ENCODE measurements at places on chromosomes 4 and X. TPM values are rescaled to one million over a fixed set of nuclear protein-coding genes. Genes with fewer than 3 reads are reported as not detected.

The INTU gene
- total RNA-seq: 53.5 TPM

The SCARB2 gene
- 267 TPM for total RNA-seq

The GAB3 gene
- total RNA-seq: 0.94 TPM

The CSAG1 gene
- total RNA-seq: not detected

The SMIM31 gene
- not detected for total RNA-seq

The ZNF595 gene
- 57.9 TPM for total RNA-seq

The USP51 gene
- 4.7 TPM for total RNA-seq

The IRS4 gene
- 0.63 TPM for total RNA-seq

The IL2 gene
- not detected for total RNA-seq

The ITM2A gene
- 39.1 TPM for total RNA-seq

The USP17L18 gene
- total RNA-seq: not detected

The TRIM2 gene
- total RNA-seq: 900 TPM

The HEPH gene
- 4.7 TPM for total RNA-seq

The LRIT3 gene
- 0.31 TPM for total RNA-seq

The KIAA0232 gene
- 64.8 TPM for total RNA-seq

The CT45A5 gene
- total RNA-seq: not detected

The FRMD7 gene
- total RNA-seq: not detected

The GPC4 gene
- 4.4 TPM for total RNA-seq

The PARM1 gene
- 7.5 TPM for total RNA-seq

The CEP44 gene
- total RNA-seq: 33.8 TPM

The CHIC2 gene
- 40.7 TPM for total RNA-seq

The UGT2A3 gene
- not detected for total RNA-seq

The CYBB gene
- 6.6 TPM for total RNA-seq

The AMER1 gene
- total RNA-seq: 14.4 TPM

The ATOH1 gene
- total RNA-seq: not detected

The POU4F2 gene
- total RNA-seq: not detected

The AADAT gene
- 32.9 TPM for total RNA-seq

The MGARP gene
- total RNA-seq: 0.94 TPM

The CFAP47 gene
- total RNA-seq: 5.6 TPM

The MAGEA4 gene
- not detected for total RNA-seq

The PSAPL1 gene
- not detected for total RNA-seq

The SPANXN3 gene
- not detected for total RNA-seq

The ARMCX4 gene
- 32.9 TPM for total RNA-seq

The ABLIM2 gene
- total RNA-seq: 22.2 TPM

The SERPINA7 gene
- total RNA-seq: not detected

The SOX3 gene
- total RNA-seq: 4.7 TPM

The LNX1 gene
- 54.1 TPM for total RNA-seq

The ERCC6L gene
- 0.94 TPM for total RNA-seq

The IL15 gene
- total RNA-seq: 0.94 TPM

The MAGEA12 gene
- not detected for total RNA-seq

The YY2 gene
- 4.4 TPM for total RNA-seq

The SPANXB1 gene
- not detected for total RNA-seq

The EREG gene
- not detected for total RNA-seq

The ANXA3 gene
- 2.5 TPM for total RNA-seq

The AMELX gene
- total RNA-seq: not detected

The GYG2 gene
- total RNA-seq: 5.6 TPM

The RNF128 gene
- total RNA-seq: 1.3 TPM

The TMEM164 gene
- total RNA-seq: 53.5 TPM

The HTN3 gene
- not detected for total RNA-seq

The FAM9B gene
- total RNA-seq: not detected

The DGKK gene
- 0.63 TPM for total RNA-seq

The APLN gene
- total RNA-seq: 3.1 TPM

The GAGE1 gene
- total RNA-seq: not detected

The SH3D19 gene
- 13.1 TPM for total RNA-seq

The EDNRA gene
- 11.0 TPM for total RNA-seq

The LDOC1 gene
- total RNA-seq: 11.9 TPM

Data from parietal lobe (tissue), 2 donors.